ENCODE measurements at places on chromosomes 11 and 22.

GRCh38 chr11:16856022-16856471 lies 117.6 kb downstream of the C11orf58 start:
- DNase-seq: no peak

- no peak for DNase-seq
Measured at GRCh38 chr22:27210111-27210730, 552.8 kb downstream of the MIAT start.

GRCh38 chr11:9473408-9473807 lies 12.6 kb downstream of the ZNF143 start:
- no peak for DNase-seq

DNA sequence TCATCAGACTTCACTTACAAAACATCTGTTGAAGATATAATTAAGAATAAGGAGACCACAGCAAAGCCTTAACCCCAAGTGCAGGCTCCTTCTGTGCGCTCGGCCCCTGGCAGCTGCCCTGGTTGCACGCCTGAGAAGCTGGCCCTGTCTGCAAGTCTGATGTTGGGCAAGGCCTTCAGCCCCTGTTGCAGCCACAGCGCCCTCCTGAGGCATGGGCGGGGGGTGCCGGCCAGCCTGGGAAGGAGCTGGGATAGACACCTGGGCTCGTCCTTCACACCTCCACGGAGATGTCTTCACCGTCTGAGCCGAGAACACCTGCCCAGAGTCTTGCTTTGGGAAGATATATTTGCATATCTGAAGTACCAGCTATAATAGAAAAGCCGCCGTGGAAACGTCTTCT lies 104.1 kb downstream of the MPPED1 start:
- no peak for DNase-seq

- peak; percentile 35 for DNase-seq
Measured at GRCh38 chr11:116874251-116874650, 36.8 kb upstream of the APOA1 start.

DNA sequence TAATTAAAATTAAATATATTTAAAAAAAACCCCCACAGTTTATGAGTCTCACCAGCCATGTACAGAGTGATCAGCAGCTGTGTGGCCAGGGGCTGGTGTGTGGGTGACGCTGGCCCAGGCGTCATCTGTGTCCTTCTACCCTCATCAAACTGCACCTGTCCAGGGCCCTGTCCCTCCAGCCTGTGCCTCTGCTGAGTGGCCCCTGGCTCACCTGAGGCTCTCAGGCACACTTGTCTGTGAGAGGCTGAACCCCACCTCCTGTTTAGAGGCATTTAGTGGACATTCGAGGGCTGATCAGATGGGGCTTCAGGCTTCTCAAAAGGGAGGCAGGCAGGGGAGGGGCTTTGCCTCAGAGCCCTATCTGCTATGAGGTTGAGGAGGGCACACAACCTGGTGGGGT lies 29.9 kb upstream of the SMIM38 start:
- no peak for DNase-seq

GRCh38 chr11:43434893-43435292 lies 76.2 kb downstream of the TTC17 start:
- no peak for DNase-seq

DNA sequence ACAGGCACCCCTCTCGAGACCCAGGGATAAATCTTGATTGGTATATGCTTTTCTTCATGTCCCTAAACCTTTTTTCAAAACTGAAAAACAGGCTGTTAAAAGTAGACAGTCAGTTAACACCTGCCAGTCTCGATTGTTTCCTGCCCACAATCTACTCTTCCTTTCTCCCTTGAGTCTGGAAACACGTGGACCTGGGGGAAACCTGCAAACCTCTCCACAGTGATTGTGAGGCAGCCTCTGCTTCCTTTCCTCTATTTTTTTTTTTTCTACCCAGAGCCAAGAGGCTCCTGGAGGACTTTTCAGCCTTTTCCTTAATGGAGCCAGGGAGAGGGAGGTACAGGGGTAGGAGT lies 69.4 kb upstream of the CLMP start:
- no peak for DNase-seq

GRCh38 chr22:49344161-49344560 lies 483.5 kb downstream of the BRD1 start:
- DNase-seq: no peak

GRCh38 chr11:62179995-62180394 lies 10.0 kb upstream of the SCGB1D1 start:
- no peak for DNase-seq

GRCh38 chr11:21174781-21175180 lies 505.4 kb downstream of the NELL1 start:
- no peak for DNase-seq

DNA sequence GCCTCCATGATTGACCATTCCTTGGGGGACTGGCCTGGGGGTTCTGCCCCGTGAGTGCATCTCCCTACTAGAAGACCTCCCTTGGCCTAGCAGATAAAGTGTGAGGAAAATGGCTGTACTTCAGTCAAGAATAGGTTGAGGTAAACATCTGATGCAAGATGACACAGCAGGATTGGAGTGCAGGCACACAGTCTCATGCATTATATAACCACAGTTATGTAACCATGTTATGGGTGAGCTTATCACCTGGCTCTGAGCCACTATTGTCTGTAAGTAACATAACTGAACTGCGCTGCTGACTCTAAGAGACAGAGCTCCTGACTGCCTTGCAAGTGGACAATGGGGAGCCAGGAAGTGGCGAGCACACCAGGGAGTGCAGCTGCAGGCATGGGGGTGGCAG lies 378.7 kb upstream of the ANO5 start:
- DNase-seq: peak; percentile 29

DNA sequence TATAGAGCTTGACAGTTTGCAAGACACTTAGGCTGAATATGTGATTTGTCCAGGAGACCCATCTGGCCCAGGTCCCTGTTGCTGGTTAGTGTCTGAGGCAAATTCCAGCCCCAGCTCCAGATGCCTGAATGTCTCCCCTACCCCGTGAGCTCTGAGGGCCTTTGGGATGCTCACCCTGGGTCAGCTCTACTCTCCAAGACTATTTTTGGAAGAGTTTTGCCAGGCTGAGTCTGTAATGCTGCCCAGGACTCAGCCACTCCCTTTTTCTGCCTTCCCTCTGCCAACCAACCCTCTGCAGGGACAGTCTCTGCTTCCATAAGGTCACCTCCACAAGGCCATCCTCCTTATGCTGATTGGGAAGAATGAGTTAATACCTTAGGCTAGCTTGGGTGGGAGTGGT lies 66.3 kb downstream of the CABIN1 start:
- DNase-seq: no peak

DNA sequence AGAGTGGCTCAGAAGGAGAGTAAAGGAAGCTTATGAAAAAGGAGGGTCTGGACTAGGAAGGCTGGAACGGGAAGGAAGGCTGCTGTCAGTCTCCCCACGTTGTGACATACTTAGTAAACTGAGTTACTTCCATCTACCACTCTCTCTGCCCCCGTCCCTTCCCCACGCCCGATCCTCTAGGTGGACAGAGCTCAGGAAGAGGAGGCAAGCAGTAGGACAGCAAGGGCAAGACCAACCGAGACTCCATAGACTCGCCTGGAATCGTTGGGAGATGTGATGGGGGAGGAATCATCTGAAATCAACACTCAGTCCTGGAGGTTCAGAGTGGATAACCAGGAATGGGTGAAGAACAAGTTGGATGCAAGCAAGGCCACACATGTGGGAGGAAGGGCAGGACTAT lies 240.7 kb downstream of the BUD13 start:
- DNase-seq: no peak

DNA sequence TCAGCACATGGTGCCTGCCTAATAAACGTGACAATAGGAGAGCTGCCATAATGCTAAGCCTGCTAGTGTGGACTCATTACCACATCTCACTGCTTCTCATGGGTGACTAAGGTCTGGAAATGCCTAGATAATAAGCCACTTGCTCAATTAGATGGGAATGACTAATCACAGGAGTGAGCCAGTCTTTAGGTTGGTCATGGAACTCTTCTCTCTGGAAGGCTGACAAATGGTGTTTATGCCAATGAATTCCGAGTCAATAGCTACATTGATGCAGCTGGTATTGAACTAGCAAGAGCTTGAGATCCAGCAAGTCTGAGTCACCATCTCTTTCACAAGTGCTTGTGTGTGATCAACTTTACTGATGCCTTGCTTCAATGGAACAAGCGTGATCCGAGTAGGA lies 334.9 kb downstream of the OPCML start:
- DNase-seq: no peak

DNA sequence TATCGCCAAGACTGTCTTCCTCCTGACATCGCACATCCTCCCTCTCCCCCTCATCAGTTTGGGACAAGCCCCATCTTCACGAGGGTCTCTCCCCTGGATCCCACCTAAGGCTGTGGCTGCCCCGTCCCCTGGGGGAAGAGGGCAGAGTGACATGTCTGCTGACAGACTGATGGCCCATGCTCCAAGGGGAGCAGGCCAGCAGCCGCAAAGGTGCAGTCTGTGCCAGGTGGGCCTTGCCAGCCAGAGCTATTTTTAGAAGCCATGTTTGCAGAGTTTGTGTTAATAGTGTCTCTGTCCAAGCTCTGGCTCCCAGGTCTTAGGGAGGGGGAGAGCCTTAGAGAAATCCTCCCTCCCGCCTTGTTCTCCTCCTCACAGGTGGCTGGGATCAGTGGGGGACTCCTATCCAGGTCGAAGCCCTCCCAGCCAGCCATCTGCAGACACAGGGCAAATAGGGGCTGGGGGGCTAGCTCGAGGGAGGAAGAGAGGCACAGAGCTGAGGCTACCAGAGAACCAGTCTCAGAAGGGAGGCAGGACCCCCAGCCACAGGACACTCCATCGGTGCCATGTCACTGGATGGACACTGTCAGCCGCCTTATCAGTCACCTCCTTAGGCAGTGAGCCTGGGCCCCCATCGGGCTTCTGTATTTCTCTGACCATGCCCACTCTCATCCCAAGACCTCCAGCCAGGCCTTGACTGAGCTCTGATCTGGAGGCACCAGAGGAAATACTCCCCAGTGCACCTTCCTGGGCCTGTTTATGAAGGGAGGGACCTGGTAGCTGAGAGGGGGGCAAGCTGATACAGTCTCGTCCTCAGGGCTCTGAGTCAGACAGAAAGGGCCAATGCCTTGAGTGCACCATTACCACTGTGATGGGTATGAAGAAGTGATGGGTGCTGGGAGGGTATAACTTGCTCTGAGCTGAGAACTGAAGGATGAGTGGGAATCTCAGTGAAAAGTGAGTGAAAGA lies 49.3 kb downstream of the CHRDL2 start:
- no peak for DNase-seq

- no peak for DNase-seq
Measured at GRCh38 chr11:115198321-115198741, 305.9 kb downstream of the CADM1 start.

GRCh38 chr22:50604256-50605001 lies 3.8 kb downstream of the MAPK8IP2 start:
- no peak for DNase-seq

DNA sequence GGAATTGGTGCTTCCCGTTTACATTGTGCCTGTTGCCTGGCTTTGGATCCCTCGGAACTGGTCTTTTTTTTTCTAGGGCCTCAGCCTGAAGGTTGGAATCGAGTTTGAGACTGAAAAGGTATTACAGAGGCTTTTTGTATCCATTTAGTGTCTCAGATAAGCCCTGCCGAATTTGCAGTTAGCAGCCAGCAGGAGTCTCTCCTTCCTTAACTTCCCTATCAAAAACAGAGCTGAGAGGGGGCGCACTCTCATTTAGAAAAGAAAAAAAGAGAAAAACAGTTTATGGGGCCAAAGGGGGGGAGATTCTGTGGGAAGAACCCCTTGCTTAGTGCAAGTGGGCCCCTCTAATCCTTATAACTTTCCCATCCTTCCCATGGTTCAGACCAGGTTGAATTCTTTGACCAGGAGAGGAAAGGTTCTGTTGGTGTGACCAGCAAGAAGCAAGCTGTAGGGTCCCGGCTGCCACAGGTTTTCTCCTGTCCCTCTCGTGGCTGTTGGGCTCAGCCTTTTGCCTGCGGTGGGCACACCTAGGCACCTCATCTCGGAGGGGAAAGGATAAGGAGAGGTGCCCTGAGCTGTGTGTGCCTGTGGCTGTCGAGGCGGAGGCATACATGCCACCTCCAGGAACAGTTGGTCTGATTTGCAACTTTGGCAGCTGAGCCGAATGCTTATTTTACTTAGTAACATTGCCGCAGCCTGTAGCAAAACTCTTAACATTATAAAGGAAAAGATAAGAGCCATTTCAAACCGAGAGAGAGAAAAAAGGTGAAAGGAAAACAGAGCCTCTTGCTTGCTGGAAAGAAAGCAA lies 565.0 kb upstream of the CNTN5 start:
- DNase-seq: no peak

DNA sequence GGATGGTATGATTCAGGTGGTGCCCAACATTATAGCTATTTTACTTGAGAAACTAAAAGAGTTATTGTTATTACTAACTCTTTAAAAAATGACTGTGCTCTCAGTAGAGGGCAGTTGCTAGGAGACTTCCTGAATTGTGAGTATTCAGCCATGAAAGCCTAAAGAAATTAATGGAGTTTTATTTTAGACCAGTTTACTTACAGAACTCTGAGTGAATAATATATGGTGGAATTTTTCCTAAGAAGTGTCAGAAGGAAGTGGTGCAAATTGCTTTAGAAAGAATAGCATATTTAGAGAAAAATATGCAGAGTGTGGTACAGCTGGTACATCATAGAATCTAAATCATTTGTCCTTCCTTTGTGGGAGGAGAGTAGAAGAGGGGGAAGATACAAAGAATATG lies 689.9 kb upstream of the CCDC90B start:
- no peak for DNase-seq

GRCh38 chr22:33656808-33657628 lies 263.3 kb downstream of the LARGE1 start:
- no peak for DNase-seq

DNA sequence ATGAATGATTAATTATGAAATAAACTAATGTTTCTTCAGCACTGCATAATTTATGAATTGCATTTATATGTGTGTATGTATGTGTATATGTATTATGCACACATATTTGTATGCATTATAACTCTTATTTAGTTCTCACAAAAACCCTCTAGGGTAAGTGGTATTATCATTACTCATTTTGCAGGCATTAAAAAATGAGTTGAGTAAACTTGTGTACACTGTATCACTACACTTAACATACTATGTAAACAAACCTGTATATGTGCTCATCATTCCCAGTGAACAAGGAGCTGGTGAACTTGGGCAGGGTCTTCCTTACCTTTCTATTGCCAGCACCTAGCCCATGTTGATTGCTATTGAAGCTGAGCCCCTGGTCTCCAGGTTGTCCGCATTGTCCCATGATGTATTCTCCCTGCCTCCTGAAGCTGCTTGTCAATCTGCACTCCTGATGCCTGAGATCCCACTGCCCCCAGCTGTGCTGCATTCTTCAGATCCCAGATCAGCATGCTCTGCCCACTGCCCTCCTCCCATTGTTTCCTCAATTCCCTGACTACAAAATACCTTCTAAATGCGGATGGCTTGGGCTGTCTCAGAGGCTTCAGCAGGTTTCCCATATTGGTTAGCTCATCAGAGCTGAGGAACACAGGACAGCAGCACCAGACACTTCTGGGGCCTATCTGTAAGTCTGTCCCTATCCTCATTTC lies 267.9 kb upstream of the SESN3 start:
- no peak for DNase-seq

DNA sequence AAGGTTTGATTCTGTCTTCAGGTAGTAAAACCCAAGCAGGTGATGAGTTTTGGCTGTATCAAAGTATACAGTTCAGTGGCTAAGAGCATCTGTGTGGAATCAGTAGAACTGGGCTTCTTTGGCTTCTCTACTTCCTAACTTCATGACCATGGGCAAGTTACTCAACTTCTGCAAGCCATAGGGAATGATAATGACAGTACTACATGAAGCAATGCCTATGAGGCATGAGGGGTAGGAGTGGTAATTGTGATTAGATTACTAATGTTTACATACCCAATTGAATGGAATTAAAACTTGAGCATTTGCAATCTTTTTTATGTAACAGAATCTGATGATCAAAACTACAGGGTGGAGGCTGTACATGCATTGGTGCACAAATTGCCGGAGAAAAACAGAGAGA lies 164.3 kb downstream of the PGR start:
- no peak for DNase-seq
